BE2C (cell line): ENCODE measurements at places on chromosomes 7 and 10.

- DNase-seq = peak; percentile 85
Measured at GRCh38 chr7:92621026-92621540, 30.9 kb upstream of the FAM133B start.

GRCh38 chr7:50387351-50387750 is 62.8 kb downstream of the FIGNL1 start:
- no peak for DNase-seq

- no peak for DNase-seq
Measured at GRCh38 chr10:71060476-71061426, 151.6 kb upstream of the UNC5B start.

DNA sequence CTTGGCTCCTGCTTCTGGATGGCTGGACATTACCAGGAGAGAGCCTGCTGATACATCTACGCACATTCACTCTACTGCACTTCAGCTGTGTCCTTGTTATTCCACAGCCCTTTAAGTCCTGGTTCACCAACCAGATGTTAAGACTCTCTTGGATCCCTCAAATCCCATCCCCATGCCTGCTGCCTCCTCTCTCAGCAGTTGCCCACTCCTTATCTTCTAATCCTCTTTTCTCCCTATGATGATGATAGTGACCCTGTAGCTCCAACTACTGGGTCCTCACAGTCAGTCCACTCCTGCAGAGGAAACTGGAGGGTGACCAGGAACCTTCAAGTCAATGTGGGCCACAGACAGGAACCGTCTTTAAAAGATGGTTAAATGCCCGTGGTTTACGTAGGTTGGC is 96.3 kb upstream of the PDCD4 start:
- DNase-seq = no peak

DNA sequence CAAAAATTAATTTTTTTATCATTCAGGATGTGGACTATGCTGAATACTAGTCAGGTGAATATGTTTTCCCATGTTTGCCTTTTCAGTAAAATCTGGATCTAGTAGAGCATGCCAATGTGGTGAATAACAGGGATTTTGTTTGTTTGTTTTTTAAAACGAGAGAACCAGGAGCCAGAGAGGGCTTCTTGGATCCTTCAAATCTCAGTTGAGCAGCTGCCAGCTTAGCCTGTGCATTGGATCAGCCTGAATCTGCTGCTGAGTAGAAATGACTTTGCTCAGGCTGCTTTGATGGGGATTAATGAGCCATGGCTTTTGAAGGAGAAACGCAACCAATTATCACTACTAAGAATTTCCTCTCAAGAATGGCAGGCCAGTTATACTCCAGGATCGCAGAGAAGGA is 493.8 kb downstream of the ARL4A start:
- DNase-seq = no peak

DNA sequence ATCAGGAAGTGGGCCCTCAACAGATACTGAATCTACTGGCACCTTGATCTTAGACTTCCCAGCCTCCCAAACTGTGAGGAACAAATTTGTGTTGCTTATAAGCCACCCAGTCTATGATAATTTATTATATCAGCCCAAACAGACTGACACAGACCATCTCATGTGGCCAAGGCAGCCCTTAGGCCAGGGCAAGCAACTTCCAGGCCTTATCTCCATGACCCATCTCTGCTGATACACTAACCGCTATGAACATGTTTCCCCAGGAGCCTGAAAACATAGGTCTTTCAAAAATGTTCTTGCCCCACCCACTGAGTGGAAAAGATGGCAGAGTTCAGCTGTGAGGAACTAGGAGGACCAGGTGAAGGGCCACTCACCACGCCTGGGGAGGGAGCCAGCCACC is 3.2 kb upstream of the BLOC1S2 start:
- DNase-seq = no peak

DNA sequence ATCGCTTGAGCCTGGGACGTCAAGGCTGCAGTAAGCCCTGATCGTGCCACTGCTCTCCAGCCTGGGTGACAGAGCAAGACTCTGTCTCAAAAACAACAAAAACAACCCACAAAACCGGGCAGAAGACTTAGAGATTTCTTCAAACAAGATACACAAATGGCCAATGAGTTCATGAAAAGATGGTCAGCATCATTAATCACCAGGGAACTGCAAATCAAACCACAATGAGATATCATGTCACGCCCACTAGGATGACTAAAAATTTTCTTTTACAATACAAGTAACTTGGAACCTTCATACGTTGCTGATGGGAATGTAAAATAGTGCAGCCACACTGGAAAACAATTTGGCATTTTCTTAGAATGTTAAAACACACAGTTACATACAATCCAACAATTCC is 77.3 kb upstream of the GRID1 start:
- no peak for DNase-seq

DNA sequence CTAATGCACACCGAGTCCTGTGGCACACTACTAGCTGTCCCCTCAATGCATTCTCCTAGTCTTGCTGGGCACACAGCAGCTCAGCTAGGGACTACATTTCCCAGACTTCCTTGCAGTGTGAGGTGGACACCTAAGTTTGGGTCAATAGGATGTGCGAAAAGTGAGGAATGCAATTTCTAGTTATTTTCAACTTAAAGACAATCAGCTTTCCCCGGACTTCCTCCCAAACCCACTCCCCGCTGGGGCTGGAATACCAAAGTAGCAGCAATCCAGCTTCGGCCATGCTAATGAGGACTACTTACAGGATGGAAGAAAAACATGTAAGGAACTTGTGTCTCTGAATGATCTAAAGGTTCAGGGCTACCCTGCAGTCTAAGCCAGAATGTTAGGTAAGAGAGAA is 286.4 kb upstream of the LRRN3 start:
- DNase-seq = no peak

DNA sequence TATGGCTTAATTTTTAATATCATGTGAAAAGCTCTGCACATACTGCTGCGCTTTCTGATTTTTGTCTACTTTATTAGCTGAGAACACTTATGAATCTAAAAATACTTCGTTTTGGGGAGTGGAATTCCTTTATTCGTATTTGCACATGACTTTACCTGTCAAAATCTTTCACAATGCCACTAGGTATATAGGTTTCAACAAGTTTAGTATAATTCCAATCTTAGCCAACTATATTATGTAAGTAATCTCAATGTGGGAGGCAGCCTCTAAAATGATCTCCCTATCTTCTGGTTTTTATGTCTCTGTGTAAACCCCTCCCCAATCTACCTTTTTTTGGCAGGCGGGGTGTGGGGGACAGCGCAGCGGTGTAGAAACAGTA is 55.3 kb downstream of the PARD3 start:
- no peak for DNase-seq

DNA sequence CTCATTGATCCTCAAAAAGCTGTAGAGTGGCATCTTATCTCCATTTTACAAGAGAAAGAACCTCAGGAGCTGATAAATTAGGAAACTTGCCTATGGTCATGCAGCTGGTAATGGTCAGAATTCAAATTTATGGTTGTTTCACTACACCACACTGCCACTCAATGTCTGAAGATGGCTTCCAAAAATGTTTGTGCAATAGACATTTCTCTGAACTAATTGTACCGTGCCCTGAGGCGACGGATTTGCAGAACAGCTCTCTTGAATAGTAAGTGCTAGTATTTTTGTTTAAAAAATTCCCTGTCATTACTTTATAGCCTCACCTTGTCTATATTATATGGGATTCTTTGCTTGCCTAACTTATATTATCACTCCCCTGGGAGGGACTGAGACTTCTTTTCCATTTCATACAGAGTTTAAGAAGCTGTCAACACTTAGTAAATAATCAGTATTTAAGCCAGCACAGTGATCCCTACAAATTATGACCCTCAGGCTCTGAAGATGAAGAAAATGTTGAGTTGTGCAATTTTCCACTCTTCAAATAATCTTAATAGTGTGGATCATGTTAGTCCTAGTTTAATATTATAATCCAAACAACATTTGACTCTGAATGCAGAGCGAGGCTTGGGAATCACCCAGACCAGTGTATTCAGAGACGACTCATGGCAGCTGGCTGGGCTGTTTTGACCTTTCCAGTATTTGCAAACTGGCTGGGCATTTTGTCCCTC is 346.6 kb downstream of the PTEN start:
- peak; percentile 19 for DNase-seq

DNA sequence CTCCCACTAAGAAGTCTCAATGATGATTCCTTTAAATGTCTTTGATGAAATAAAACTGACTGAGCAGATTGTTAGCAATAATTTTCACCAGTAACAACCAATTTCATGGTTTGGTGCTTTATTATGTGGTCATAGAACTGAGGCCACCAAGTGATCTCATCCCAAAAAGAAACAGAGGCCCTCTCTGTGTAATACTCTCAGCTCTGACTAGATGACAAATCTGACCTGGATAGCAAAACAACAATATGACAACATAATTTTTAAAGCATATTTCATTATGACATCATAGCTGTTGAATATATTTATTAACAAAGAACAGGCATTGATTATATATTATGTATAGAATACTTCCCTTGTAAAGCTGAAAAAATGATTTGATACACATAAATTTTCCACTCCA is 5.9 kb downstream of the SEMA3E start:
- DNase-seq = no peak

GRCh38 chr7:144812379-144813283 is 23.2 kb downstream of the TPK1 start:
- no peak for DNase-seq

DNA sequence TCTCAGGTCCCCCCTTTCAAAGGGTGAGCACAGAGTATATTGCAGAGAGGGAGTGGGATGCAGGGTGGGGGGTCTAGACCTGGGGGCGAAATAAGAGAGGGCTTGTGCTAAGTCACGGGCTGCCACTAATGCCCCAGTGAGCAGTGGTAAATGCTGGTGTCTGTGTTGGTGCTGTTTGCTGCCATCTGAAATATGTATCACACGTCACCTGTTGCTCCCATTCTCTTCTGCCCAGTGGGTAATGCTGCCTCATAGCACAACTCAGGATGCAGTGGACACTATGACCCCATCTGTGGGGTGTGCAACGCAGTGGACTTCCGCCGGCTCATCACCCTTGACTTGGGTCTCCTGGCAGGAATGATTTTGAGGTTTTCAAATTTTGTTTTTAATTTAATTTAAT is 2.6 kb downstream of the STOX1 start:
- no peak for DNase-seq

DNA sequence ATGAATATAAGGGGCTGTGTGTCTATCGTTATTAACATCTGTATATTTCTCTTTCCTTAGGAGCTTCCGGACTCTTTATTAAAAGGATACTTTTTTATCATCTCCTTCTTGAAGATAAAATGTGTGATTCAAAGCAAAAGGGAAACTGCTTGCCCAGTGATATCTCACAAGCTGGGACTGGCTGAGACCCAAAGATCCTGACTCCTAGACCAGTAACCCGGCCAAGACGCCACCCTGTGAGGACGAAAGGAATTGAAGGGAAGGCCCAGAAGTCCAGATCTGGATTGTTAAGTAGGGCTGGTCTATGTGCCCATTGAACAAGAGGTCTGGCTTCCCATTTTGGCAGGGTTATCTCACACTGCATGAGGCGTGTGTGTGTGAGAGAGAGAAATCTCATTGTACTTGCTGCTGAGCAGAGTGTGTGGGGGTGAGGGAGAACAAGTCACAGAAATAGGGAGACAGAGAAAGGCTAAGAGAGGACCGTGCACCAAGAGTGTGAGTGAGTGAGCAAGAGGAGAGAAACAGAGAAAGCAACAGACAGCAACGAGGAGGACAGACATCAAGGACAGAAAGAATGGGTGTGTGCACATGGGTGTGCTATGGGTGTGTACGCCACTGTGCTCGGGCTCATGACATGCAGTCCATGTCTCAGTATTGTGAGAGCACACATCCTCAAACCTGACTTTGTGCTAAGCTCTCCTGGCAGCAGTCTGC is 75.4 kb downstream of the PLXNA4 start:
- peak; percentile 62 for DNase-seq

DNA sequence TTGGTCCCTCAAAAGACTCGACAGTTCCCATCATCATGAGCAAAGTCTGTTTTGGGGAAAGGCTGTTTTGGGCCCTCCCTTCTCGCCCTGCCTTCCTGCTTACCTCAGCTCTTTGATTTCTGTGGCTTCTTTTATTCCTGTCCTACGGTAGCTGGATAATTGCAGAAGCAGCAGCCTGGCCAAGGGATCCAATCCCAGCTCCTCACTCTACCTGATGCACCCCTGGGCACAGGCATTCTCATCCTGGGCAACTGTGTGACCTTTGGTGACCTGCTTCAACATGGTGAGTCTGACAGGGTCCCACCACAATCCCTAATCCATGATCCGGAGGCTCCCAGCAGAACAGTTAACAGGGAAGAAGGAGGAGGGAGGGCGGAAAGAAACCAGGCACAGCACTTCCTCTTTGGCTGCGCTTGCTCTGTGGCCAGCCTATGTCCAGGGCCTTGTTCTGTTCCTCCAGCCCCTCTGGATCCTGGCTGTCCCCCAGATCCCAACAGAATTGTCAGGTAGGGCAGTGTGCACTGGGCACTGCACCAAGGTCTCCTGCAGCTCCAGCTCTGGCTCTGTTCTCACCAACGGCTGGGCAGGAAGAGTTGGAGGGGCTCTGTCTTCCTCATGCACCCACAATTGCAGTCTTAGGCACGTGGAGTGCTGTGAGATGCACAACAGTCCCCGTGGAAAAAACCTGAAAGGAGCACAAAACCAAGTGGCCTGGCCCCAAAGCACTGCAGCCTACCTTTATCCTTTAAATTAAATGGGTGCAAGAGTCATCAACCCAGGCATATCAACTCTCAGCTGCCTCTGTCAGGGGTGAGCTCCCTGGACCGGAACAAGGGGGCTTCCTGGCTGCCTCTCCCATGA is 144.4 kb downstream of the PTPN20 start:
- DNase-seq = no peak

- no peak for DNase-seq
Measured at GRCh38 chr7:1340461-1341360, 108.0 kb downstream of the UNCX start.

- no peak for DNase-seq
Measured at GRCh38 chr7:134694299-134694698, 47.6 kb downstream of the BPGM start.

- peak; percentile 40 for DNase-seq
Measured at GRCh38 chr10:112953174-112954159, 3.4 kb downstream of the TCF7L2 start.

DNA sequence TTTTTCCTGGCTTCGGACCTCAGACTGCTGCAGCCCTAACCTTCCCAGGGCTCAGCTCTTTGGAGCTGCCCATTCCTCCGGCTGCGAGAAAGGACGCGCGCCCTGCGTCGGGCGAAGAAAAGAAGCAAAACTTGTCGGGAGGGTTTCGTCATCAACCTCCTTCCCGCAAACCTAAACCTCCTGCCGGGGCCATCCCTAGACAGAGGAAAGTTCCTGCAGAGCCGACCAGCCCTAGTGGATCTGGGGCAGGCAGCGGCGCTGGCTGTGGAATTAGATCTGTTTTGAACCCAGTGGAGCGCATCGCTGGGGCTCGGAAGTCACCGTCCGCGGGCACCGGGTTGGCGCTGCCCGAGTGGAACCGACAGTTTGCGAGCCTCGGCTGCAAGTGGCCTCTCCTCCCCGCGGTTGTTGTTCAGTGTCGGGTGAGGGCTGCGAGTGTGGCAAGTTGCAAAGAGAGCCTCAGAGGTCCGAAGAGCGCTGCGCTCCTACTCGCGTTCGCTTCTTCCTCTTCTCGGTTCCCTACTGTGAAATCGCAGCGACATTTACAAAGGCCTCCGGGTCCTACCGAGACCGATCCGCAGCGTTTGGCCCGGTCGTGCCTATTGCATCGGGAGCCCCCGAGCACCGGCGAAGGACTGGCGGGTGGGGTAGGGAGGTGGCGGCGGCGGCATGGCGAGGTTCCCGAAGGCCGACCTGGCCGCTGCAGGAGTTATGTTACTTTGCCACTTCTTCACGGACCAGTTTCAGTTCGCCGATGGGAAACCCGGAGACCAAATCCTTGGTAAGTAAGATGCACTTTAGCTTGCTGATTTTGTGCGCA is at the start of gene PLXDC2:
Gene PLXDC2, plus strand, starts transcription at position 22 of the 820 bp plus-strand sequence.
- DNase-seq = peak; percentile 40
